ENCODE measurements at places on chromosomes 3 and 15.

- no peak for DNase-seq
Observed at GRCh38 chr3:197490098-197491058, 65.4 kb downstream of the BDH1 start.

DNA sequence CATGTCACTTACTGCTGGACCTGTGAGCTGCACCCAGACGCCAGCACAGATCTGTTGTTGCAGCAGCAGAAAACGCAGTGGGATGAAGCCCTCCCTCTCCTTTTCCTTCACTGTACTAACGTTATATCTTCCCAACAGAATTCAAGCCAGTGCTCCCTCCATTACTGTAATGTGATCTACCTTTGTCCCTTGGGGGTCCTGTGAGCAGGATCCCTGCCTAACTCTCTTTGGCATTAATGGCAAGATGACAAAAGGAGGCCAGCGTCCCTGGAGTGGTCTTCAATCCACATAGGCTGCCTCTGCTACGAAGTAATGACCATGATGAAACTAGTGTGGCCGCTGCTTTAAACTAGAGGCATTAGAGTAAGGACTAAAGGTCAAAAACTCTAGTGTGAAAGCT, 69.3 kb upstream of the SOX14 start:
- DNase-seq: no peak

- DNase-seq: no peak
Observed at GRCh38 chr15:85756411-85757072, 38.2 kb downstream of the KLHL25 start.

DNA sequence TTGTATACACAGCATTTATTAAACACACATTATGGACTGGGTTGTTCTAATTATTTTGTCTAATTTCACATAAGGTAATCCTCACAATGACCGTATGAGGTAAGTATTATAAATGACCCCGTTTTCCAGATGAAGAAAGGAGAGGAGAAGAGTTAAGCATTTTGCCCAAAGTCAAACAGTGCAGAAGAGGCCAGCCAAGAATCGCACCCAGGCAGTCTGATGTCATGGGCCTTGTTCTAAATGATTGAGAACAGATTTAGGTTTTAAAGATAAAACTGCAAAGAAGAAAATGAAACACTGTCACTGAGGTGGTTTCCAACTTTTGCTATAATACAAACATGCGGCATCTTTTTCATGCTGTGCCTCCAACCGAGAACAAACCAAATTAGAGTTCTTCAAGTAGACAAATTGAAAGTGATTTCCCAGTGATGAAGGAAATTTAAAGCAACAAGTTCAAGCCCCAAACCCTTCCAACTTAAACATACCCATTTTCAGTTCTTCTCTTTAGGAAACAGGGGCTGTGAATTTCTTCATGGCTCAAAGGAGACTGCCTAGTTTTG, 155.3 kb downstream of the THRB start:
- DNase-seq: no peak

GRCh38 chr3:58657036-58657520, 9.5 kb downstream of the FAM3D start:
- DNase-seq: no peak

DNA sequence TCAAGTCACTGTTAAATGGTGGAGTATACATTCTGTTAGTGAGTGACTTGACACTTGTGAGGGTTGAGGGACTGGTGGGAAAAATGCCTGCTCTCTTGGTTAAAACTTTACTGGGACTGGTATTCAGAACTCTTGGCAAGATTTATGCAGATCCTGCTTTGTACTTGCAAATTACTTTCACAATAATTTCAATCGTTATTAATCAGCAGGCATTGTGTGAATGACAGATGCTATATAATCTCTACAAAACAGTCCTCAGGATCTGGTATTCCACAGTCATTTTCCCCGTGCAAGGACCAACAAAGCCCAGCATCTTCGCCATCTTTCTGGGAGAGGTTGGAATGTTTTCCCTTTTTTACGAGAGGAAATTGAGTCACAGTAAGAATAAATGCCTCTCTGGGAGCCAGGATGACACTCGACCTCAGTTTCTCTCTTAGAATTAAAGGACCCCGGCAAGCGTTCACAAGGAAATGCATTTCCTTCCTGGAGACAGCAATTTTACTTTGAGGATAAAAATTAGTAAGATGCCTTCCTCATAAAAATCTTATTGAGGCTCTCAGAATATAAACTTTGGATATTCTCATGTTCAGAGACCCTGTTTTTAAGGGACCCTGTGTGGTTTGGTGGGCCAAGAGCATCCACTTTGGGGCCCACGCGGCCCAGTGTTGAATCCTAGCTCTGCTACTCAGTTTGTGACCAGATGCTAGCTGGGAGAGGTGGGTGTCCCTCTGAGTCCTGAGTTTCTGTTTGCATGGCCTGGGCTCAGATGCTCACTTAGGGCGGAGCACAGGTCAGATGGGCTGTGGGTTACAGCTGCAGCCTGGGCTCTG, 45.3 kb upstream of the PLCL2 start:
- no peak for DNase-seq

GRCh38 chr3:127457094-127457475, 133.4 kb downstream of the TPRA1 start:
- no peak for DNase-seq

DNA sequence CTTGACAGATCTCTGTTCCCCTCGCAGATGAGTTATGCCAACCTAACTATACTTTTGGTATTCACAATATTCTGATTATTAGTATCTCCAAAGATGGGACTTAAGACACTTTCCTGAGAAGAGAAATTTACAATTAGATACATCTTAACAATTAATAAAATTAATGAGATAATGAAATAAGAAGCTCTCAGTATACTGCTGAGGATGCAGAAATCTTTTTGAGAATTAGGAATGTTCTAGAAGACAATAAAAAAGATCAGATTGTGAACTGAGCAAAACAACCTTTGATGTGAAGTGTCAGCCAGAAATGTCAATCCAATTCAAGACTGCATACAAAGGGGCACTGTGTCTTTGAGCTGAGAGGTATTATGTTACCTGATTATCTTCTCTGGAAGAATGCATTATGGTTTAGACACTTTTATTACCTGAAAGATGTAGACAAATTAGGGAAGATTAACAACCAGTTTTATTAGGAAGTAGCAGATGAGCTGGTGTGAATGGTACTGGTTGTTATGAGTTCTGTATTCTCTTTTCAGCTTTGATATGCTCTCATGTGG, 262.9 kb downstream of the TIGIT start:
- DNase-seq: no peak

DNA sequence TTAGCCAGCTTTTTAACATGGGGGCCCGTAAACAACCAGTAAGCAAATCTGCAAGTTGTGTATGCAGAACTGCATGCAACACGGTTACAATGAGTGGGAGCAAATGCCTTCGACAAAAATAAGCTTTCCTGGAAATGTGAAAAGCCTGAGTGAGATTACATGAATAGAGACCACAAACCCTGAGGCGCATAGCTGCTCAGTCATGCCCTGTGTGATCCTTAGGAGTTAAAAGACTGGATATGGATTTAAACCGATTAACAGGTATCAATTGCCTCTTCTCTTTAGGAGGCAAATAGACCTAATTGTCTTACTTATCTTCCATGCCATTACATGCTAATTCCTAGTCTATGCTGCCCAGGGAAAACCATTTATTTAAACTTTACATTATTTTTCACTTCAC, 810.3 kb downstream of the ROBO1 start:
- DNase-seq: no peak

- DNase-seq: no peak
Observed at GRCh38 chr3:69777582-69777967, 38.3 kb downstream of the MITF start.

DNA sequence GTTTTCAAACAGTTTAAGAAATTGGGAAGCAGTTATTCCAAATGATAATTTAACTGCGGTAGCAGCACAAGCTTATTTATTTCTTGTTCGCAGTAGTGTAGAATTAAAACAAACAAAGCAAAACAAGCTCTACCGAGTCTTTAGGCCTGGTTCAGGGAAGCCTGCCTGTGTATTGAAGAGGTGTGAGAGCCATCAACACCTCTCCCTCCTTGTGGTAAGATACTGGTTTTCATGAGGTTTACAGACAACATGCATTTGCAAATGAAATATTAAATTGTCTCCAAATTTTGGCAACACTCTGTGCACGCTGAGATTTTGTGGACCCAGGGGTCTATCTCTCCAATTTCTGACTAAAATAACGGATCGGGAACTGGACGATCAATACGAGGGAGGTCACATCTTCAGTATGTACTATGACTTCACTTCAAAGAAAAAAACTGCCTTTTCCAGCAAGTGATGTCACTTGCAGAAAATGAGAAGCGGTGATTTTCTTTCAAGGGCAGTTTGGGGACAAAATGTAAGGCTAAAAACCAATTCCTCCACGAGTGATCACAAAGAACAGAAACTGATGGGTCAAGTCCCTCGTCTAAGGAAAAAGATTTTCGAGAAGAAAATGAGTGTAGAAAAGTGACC, 721 bp downstream of the ATR start:
- DNase-seq: no peak

DNA sequence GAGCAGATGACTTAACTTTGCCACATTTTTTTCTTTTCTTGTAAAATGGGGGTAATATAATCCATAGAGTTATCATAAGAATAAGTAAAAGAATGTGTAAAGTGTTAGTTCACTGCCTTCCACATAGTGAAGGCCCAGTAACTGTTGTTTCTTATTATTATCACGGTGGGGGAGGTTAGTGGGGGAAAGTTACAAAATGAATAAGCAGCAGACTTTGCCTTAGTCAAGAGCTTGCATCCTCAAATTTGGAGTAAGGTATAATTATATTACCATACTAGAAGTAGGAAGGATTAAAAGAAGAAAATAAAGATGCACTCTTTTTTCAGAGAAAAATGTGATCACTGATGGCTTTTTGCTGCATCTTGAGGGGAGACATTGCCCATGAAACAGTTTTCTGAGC, 247.6 kb downstream of the PTPRG start:
- DNase-seq: no peak

- DNase-seq: no peak
Observed at GRCh38 chr3:126873416-126873815, 109.5 kb upstream of the PLXNA1 start.

All from NCI-H345 (cell line).